Mucosa of descending colon (tissue), 3 donors: ENCODE measurements at places on chromosomes 5 and 9. TPM values are rescaled to one million over a fixed set of nuclear protein-coding genes. Genes with fewer than 3 reads are reported as not detected.

C1QTNF2 gene
- 0.43 TPM for total RNA-seq

PCDHGC3 gene
- 50.5 TPM for total RNA-seq

TXN gene
- total RNA-seq = 441 TPM

GABBR2 gene
- 0.35 TPM for total RNA-seq

SPINK13 gene
- total RNA-seq = not detected

CDC25C gene
- total RNA-seq = 1.3 TPM

F2RL2 gene
- total RNA-seq = 2.4 TPM

GRCh38 chr9:110672873-110673510 is 4.4 kb downstream of the MUSK start:
- DNase-seq = no peak

- no peak for DNase-seq
These were observed 117.9 kb downstream of the SGCD start for GRCh38 chr5:156444753-156445291.

GRCh38 chr9:37876376-37876775 is 27.6 kb downstream of the SLC25A51 start:
- no peak for DNase-seq

- peak; percentile 89 for DNase-seq
These were observed 156.4 kb upstream of the RASEF start for GRCh38 chr9:83219154-83219923.

DNA sequence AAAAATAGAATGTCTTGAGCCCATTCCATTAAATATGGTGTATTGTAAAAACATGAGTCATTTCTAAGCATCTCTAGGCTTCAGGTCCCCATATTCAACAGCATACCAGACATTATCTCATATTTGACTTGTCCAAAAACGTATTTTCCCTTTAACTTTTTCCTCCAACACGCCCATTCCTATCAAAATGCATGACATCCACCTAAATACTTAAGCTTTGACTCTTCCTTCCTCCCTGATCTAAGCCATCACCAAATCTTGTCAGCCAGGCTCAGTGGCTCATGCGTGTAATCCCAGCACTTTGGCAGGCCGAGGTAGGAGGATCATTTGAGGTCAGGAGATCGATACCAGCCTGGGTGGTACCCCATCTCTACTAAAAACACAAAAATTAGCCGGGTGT is 23.9 kb downstream of the VCP start:
- no peak for DNase-seq

- DNase-seq = no peak
These were observed 43.9 kb downstream of the FNBP1 start for GRCh38 chr9:129999141-129999510.

GRCh38 chr5:168159425-168159824 is 132.0 kb upstream of the WWC1 start:
- DNase-seq = peak; percentile 75

GRCh38 chr5:134140530-134141201 is 26.2 kb downstream of the TCF7 start:
- peak; percentile 69 for DNase-seq

DNA sequence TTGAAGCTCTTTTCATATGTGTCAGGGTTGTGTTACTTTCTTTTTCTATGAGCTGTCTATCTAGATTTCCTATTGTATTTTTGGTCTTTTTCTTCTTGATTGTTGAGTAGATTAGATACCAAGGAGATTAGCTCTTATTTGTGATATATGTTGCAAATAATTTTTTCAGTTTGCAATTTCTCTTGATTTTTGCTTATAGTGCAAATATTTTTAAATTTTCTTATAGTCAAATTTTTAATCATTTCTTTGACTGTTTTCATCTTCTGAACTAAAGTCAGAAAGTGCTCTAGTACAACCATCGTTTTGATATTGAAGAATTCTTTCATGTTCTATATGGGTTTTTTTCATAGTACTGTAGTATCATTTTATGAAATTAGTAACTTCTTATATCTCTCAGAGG is 193.7 kb downstream of the OSTF1 start:
- no peak for DNase-seq

DNA sequence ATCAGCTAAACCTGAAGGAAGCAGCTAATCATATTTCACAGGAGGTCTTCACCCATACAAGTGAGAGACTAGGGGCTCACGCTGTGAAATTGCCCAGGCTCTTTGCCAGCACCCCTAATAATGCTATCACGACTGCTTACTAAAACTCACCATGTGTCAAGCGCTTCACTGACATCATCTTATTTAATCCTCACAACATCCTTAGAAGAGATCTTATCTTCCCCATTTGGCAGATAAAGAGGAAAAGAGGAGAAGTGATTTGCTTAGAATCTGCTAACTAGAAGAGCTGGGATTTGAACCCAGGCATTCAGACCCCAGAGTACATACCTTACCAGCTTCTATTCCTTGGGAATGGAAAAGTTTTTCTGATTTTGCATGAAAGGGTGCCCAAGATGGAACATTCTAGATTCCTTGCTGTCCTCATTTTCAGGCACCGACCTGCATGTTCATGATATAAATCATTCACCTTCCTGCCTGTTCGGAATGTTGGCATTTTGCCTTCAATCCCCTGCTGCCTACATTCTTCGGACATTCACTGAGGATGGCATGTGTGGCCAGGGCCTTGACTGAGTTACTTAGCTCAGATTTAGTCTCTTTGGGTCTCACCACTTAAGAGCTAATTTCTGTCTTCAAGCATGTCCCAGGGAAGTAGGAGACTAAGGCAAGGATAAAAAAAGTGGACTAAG is 88.1 kb downstream of the SH3TC2 start:
- no peak for DNase-seq
